IPS DF 6.9 (cell line): ENCODE measurements at places on chromosomes 3 and 15.
A peak's percentile ranks its signal among the peaks of the same experiment; 100 is the strongest.

- DNase-seq, result no peak
- no peak overlapping the region for H3K4me3 ChIP-seq
- no peak overlapping the region for H3K27ac ChIP-seq
- no peaks in the 10 kb centered on the region for H3K27me3 ChIP-seq
Observed at GRCh38 chr15:93201940-93202339, 112.9 kb upstream of the RGMA start.

- H3K27me3 ChIP-seq, result no peaks in the 10 kb centered on the region
- no peak overlapping the region for H3K4me3 ChIP-seq
- H3K36me3 ChIP-seq, result no peaks in the 10 kb centered on the region
- H3K27ac ChIP-seq, result no peak overlapping the region
- no peak for DNase-seq
Observed at GRCh38 chr3:157589211-157589610, 86.0 kb upstream of the VEPH1 start.

- H3K27ac ChIP-seq, result no peak overlapping the region
- no peaks in the 10 kb centered on the region for H3K36me3 ChIP-seq
Observed at GRCh38 chr3:3110749-3111361, 681 bp upstream of the IL5RA start.

DNA sequence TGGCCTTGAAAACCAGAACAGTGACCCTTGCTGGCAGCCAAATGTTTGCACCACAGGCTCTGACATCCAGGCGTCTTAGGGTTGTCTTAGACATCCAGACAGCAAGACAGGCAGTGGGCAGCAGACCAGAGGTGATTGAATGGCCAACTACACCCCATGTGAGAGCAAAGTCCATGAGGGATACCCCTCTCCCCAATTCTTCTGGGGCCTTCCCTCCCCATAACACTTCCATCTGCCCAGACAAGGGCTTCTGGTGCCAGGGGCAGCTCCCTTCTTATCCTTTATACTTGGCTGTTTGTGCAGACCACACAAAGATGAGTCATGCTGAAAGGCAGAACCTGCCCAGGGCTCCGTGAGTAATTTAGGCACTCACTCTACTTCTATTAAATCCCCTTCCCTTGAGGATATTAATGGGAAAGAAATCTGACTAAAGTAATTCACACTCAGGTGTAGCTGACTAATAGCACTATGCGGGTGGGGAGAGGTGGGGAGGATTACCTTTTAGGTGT, 257.9 kb downstream of the UACA start:
- DNase-seq, result no peak
- H3K36me3 ChIP-seq, result no peaks in the 10 kb centered on the region
- peaks cover 5% of the 10 kb centered on the region for H3K4me1 ChIP-seq
- H3K4me3 ChIP-seq, result no peak overlapping the region

DNA sequence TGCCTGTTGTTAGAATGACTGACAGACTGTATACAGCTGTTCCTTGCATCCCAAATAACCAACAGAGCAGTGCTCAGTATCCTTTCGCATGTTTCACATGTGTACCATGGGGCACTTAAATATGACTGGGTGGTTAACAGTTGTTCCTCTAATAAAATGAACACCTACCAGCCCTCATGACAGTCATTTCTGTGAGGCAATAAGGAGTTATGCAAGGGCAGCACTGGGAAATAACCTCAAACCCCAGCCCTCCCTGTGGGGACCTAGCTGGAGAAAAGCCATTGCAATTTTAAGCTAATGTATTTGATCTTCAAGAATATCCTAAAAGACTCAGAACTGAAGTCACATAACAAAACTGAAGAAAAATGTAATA, 7.3 kb downstream of the RFT1 start:
- no peak overlapping the region for H3K4me3 ChIP-seq
- no peak for DNase-seq
- peaks cover 18% of the 10 kb centered on the region; the same call in 1 of the 2 replicates for H3K36me3 ChIP-seq

GRCh38 chr3:112097378-112097777, 11.2 kb downstream of the C3orf52 start:
- H3K27ac ChIP-seq, result no peak overlapping the region
- H3K36me3 ChIP-seq, result no peaks in the 10 kb centered on the region
- peaks cover under 1% of the 10 kb centered on the region; the same call in 1 of the 2 replicates for H3K4me1 ChIP-seq
- no peak overlapping the region for H3K4me3 ChIP-seq
- no peak for DNase-seq

GRCh38 chr15:76285241-76285825, 25.9 kb downstream of the ETFA start:
- H3K4me1 ChIP-seq, result no peaks in the 10 kb centered on the region
- DNase-seq, result no peak
- no peak overlapping the region for H3K4me3 ChIP-seq
- no peak overlapping the region for H3K27ac ChIP-seq

DNA sequence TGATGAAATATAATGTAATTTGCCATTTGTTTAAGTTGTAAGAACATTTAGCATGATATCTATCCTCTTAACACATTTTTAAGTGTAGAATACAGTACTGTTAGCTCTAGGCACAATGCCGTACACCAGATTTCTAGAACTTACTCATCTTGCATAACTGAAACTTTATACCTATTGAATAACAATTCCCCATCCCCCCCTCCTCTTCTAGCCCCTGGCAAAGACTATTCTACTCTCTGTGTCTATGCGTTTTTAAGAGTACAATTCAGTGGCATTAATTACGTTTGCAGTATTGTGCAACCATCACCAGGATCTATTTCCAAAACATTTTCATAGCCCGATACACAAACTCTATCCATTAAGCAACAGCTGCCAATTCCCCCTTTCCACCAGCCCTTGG, 261.7 kb downstream of the PLOD2 start:
- H3K4me1 ChIP-seq, result 0 out of 2 replicates have a peak, but pooled peaks cover 2% of the 10 kb centered on the region
- H3K27me3 ChIP-seq, result no peaks in the 10 kb centered on the region
- H3K36me3 ChIP-seq, result no peaks in the 10 kb centered on the region
- no peak for DNase-seq
- no peak overlapping the region for H3K4me3 ChIP-seq

DNA sequence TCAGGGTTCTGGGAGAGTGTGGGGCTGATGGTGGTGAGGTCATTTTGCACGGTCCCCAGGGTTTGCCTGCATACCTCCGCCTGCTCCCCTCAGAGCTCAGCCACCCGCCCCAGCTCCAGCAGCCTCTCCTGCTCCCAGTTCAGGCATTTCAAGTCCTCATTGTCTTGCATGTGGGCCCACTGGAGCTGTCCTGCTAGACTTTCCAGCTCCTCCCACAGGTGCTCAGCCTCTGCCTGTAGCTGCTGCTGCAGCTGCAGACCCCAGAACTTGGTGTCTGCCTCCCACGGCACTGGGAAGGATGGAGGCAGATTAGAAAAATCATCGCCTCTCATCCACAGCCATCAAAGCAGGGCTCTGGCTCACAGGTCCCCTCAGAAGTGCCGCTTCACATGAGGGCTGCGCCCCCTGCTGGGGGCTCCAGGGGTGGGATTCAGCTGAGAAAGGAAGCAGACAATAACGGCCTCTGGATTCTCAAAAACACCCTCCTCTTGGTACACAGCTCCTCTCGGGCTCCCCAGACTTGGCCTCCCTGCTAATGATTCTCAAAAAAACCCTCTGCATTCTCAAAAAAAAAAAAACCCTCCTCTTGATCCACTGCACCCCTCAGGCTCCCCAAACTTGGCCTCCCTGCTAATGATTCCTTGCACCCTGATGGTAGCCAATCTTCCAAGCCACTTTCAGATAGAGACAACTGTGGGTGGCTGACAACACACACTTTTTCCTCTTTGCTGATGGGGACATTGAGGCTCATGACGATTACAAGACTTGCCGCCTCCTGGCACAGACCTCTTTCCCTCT, 89.3 kb upstream of the C2CD4B start:
- no peak overlapping the region for H3K4me3 ChIP-seq
- peak; percentile 60 for DNase-seq
- H3K4me1 ChIP-seq, result peaks cover 4% of the 10 kb centered on the region; the same call in 1 of the 2 replicates
- no peaks in the 10 kb centered on the region for H3K36me3 ChIP-seq
- H3K27me3 ChIP-seq, result no peaks in the 10 kb centered on the region
- H3K27ac ChIP-seq, result no peak overlapping the region

DNA sequence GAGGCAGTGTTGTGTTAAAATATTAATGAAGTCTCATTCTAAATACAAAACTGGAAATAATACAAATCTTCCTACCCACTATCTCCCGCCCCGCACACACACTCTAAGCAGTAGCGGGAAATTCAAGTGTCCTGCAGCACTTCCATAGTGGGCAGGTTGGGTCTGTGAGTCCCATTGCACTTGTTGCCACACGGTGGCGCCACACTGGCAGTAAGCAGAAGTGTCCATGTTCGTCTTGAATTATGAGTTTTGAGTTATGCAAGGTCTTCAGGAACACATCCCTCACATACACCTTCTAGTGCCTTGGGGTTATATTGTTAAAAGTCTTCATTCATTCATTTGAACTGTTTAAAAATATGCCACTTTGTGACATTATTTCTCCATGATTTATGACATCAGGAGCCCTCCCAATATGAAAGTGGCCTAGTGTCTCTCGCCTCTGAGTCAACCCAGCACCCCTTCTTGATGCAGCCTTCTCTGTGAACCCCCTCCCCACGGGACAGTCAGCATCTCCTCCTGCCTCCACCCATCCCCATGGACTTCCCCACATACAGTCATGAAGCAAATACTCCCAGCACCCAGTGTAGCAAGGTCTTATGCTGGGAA, 17.6 kb upstream of the CCDC174 start:
- no peak overlapping the region for H3K4me3 ChIP-seq
- no peak overlapping the region for H3K27ac ChIP-seq
- no peak for DNase-seq
- no peaks in the 10 kb centered on the region for H3K4me1 ChIP-seq

DNA sequence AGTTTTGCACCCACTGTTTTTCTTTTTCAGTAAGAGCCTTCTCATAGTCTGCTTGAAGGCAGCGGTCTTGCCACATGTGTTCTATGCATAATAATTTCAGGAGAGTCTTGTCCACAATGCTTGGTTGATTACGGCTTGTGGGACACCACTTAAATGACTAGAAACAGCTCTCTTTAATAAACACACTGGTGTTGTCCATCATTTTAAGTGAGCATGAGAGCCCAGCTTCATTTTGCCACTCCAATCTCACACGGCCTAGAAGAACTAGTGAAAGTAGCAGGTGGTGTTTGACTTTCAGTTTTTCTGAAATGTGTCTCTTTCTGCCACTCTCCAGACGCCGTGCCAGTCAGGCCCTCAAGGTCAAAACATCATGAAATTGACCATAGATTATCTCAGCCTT, 292.1 kb downstream of the LPP start:
- no peak for DNase-seq
- no peaks in the 10 kb centered on the region for H3K4me1 ChIP-seq
- no peak overlapping the region for H3K27ac ChIP-seq

DNA sequence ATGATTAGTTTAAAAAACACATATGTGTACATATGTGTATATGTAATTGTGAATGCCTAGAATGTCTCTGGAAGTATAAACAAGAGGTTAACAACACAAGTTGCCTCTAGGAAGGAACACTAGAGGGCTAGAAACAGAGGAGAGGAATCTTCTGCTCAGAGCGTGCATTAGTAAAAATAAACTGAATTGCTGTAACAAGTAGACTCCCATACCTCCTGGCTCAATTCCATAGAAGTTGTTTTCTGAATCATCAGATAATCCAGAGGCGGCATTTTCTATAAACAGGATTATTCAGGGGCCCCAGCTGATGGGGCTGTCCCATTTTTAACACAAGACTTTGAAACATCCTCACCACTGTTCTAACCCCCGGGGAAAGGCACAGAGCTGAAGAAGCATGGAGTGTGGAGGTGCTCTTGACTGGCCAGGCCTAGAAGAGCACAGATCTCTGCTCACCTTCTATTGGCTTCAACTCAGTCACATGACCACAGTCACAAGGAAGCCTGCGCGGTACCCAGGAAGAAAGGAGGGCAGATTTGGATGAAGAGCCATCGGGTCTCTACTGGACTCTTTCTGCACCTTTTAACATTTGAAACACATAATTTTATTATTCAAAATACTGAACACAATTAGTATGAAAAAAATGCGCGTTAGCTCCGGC, 145.7 kb downstream of the TLE3 start:
- H3K36me3 ChIP-seq, result no peaks in the 10 kb centered on the region
- H3K27ac ChIP-seq, result no peak overlapping the region
- no peaks in the 10 kb centered on the region for H3K27me3 ChIP-seq
- DNase-seq, result no peak

DNA sequence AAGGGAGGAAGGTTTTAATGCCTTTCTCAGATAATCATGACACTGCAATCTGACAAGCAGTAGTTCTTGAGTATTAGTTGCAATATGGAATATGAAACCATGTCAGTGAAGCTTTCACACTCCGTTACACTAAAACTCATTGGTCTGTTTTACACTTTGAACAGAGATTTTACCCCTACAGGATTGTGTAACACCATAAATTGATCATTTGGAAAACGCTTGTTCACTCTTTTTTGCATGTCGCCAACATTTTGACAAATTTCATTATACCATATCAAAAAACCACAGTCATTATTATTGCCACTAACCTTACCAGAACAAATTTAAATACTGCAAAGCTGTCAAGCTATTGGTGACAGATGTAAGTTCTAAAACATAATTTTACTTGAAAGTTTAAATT, 404.8 kb upstream of the THBS1 start:
- H3K27me3 ChIP-seq, result no peaks in the 10 kb centered on the region
- peaks cover 4% of the 10 kb centered on the region; the same call in 1 of the 2 replicates for H3K4me1 ChIP-seq
- DNase-seq, result no peak
- H3K27ac ChIP-seq, result no peak overlapping the region
- no peak overlapping the region for H3K4me3 ChIP-seq

DNA sequence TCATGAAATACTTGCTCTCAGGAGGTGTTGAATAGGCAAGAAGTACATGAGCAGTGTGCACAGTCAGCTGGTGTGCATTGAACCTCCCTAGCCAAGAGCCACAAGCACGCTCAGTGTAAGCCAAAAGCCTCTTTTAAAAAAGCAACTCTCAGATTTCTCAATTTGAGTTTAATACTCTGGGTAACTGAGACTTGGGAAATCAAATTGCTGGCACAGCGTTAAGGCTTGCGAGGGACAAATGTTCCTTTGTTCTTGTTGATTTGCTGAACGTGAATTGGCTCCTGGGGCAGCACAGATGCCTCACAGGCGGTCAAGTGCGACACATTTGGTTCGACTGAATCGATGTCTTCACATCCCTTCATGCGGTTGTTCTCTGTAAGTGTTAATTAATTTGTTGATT, at the start of gene FAM240A:
FAM240A (plus strand) TSS at position 202 of the 400 bp plus-strand sequence; CDS start at position 361, 159 bp downstream.
- no peaks in the 10 kb centered on the region for H3K36me3 ChIP-seq
- no peak within 1 kb of the TSS for H3K4me3 ChIP-seq
- H3K4me1 ChIP-seq, result peaks cover 3% of the 10 kb centered on the region; the same call in 1 of the 2 replicates
- no peak within 1 kb of the TSS for H3K27ac ChIP-seq
- no peak for DNase-seq

- no peak for DNase-seq
- H3K4me3 ChIP-seq, result no peak overlapping the region
- H3K36me3 ChIP-seq, result no peaks in the 10 kb centered on the region
- no peak overlapping the region for H3K27ac ChIP-seq
- no peaks in the 10 kb centered on the region for H3K27me3 ChIP-seq
Observed at GRCh38 chr3:175865724-175866123, 1006.6 kb downstream of the NAALADL2 start.

DNA sequence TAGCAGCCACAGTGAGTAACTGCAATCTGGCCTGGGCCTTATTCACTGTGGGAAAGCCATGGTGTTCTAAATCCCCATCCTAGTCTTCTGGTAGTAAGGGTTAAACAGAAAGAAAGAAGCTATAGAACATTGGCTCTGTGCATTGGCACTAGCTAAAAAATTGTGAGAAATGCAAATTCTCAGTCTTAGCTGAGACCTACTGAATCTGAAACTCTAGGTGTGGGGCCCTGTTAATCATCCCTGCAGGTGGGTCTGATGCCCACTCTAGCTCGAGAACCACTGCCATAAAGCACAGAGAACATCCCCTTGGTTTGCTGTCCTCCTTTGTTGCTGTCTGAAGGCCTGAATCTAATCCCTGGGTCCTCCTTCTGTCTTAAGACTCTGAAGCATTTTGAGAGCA, 59.3 kb downstream of the MEIS2 start:
- H3K4me1 ChIP-seq, result peaks cover 3% of the 10 kb centered on the region; the same call in 1 of the 2 replicates
- H3K27me3 ChIP-seq, result no peaks in the 10 kb centered on the region
- H3K27ac ChIP-seq, result no peak overlapping the region
- DNase-seq, result no peak
- no peaks in the 10 kb centered on the region for H3K36me3 ChIP-seq
